Activated T-cell treated with anti-CD3 and anti-CD28 coated beads, Interleukin-2, amount 50 U/mL, for 72 hours (primary cell): ENCODE measurements at places on chromosomes 7 and 10.

DNA sequence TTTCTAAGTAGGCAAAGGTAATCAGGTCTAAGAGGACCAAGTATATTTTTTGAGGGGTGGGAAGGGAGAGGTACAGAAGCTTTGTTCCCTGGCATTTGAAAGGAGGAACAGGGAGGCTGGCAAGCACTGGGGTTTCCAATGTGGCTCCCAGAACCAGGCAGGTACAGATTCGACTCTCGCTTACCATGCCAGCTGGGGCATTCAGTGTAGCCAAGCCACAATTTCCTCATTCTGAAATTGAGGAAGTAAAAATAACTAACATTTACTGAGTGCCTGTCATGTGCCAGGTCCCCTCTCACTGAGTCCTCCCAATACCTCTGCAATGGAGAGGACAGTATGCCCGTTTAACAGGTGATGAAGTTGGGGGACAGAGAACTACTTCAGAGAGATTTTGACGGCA is 45.9 kb upstream of the BET1 start:
- no peak for DNase-seq

GRCh38 chr7:120445276-120445675 is 172.3 kb downstream of the KCND2 start:
- DNase-seq: no peak

GRCh38 chr10:17758200-17758599 is 6.2 kb downstream of the TMEM236 start:
- no peak for DNase-seq

- DNase-seq: no peak
Observed at GRCh38 chr7:25954395-25954794, 197.6 kb upstream of the NFE2L3 start.

- DNase-seq: no peak
Observed at GRCh38 chr10:92125144-92125543, 165.7 kb downstream of the CPEB3 start.

- no peak for DNase-seq
Observed at GRCh38 chr10:97726636-97727178, 10.2 kb upstream of the ZFYVE27 start.

DNA sequence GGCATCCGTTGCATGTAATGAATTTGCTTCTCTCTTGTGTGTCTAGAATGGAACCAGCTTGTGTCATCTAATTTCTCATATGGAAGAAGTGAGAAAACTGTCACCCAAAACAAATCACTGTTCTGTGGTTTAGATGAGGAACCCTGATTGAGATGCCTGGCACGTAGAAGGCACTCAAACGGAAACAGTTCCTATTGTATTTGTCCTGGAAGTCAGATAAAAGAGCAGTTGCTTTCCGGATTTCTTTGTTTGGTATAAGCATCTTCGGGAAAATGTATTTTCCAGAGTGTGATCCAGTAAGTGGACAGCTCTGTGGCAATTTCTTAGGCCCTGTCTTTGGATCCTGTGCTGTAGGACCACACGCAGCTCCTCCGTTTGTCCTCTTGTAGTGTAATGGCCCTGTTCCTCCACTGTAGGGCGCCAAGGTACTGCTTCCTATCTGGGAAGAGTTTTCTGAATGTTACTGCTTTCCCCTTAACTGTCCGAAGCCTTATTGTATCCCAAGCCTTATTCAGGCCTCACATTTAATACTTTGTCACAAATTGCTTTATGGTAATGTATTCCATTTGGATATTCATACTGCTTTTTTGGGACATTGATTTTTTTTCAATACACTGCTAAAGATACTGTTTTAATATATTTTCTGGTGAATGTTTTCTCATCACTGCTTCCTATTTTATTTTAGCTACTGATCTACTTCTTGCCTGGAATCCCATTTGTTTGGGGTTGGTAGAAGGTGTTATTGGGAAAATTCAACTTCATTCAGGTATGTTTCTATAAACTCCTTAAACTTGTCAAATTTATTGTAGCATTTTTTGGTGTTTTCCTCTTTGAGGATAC is 24.8 kb downstream of the INPP5F start:
- DNase-seq: peak; percentile 59

DNA sequence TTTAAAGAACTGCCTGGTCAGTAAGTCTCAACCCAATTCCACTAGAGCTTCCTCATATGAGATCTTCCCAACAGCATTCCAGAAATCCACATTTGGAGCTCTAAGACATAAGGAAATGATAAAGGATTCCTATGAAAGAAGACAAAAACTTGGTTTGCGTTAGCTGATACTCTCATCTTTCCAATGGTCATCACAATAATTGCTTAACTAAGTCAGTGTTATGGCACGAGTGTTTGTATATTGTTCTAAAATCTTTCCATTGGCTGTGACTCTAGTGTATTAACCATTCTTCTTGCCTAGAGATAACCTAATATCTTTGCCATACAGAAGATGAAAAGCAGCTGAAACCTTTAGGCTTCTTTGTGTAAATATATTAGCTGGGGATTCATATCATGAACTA is 289.0 kb downstream of the SNX13 start:
- DNase-seq: no peak

DNA sequence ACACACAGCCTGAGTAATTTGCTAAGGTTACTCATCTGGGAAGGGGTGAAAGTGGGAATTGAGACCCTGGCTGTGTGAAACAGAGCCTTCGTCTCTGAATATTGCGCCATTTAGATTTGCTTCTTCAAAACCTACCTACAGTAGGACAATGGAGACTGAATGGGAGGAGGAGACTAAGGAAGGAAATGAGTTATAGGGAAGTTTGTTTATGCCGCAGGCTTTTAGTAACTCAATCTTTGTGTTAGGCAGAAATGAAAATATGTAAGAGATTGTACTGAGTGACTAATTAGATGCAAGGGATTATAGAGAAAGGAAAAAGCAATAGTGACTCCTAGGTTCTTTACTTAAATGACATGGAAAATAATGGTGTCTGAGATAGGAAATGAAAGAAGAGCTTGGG is 80.2 kb downstream of the KCND2 start:
- no peak for DNase-seq

GRCh38 chr7:43880596-43880995 is 11.3 kb upstream of the MRPS24 start:
- DNase-seq: no peak

- DNase-seq: no peak
Observed at GRCh38 chr7:20647908-20648776, 32.7 kb downstream of the ABCB5 start.

DNA sequence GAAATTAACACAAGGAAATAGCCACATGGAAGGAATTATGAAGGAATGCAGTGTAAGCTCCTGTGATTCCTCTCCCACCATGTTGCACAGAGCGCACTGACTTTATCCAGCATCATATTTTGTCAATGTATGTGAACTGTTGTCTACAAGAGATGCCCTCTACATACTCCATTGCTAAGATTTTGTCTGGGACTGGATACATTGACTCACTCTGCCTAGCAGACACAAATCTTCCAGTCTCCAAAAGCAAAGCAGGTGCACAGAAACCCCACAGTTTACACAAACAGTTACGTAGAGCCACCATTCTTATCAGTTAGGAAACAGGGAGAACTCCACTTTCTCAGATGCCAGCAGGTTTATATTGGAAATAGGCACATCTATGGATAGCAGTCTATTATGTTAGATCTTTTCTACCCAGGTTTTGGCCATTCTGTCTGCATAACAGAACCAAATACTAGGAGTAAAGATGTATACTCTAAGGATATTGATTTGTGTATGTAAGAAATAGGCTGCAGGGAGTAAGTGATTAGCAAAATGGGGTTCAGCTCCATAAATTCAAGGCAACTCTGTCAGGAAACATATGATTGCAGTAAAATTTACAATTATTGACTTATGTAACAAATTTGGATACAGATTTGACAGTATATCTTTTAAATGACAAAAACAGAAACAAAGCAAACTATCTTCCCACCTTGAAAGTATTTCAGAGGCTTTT is 1.5 kb downstream of the AKR1C2 start:
- no peak for DNase-seq

GRCh38 chr7:149171892-149172533 is 23.3 kb upstream of the ZNF282 start:
- DNase-seq: no peak

DNA sequence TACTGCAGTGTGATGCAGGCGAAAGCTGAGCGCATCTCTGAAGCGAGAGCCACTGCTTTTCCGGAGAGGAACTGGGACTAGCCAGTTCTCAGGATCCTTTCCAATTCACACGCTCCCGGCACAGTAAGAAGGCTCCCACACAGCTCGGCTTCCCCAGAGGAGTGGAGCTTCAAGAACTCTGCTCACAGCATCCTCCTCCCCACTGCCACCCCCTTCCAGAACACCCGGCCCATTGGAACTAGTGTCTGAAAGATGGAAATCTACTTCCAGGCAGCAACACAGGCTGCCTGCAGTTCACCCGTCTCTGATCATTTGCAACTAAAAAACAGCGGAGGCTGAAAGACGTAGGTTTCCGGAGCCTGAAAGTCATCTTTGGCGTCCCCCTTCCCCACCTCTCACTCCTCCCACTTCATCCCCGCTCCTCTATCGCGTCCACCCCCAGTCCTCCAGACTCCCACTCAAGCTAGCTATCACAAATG is at the start of gene DGKB:
TSS of gene DGKB (minus strand) at position 163 of the 479 bp plus-strand sequence.
- DNase-seq: no peak

DNA sequence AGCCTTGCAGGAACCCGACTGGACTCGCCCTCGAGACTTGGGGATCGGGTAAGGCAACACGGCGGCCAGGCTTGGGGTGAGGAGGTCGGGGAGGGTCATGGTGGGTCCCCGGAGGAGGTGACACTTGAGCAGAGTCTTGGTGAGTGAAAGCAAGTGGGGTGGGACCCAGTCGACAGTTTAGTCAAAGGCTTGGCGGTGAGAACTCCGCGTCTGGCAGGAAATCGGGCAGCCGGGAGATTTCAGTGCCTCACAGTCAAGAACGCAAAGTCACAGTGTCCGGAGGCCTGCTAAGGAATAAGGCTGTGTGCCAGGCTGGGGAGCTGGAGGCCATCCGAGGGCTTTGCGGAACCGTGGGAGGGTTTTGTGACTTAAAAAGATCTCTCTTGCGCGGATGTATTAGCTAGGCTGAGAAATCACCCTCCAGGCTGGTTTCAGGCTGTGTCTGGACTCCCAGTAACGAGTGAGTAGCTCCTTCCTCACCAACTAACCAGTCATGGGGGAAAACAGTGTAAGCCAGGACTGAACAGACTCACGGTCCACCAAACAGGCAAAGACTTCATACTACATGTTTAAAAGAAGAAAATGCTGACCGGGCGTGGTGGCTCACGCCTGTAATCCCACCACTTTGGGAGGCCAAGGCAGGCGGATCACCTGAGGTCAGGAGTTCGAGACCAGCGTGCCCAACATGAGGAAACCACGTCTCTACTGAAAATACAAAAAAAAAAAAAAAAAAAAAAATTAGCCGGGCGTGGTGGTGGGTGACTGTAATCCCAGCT is 613 bp downstream of the AP5Z1 start:
- DNase-seq: peak; percentile 51

GRCh38 chr10:124939290-124939689 is 2.6 kb upstream of the ZRANB1 start:
- no peak for DNase-seq

GRCh38 chr10:28545967-28546644 is 13.2 kb downstream of the WAC start:
- no peak for DNase-seq

DNA sequence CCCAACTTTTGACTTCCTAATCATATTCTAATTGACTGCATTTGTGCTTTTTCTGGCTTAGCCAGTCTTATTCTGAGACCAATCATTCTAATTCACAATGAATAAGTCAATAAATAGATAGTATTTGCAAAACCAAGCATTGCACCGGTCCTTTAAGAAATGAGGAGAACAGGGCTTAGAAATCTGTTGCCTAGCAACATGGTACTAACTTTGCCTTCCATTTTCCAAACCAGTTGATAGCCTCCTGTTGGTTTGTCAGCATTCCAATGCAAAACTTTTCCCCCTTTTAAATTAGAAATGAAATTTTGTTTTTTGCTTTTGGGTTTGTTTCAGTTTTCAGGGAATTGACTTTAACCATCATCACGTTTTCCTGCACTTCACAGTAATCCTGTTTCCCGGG is 603.5 kb upstream of the NRP1 start:
- no peak for DNase-seq

DNA sequence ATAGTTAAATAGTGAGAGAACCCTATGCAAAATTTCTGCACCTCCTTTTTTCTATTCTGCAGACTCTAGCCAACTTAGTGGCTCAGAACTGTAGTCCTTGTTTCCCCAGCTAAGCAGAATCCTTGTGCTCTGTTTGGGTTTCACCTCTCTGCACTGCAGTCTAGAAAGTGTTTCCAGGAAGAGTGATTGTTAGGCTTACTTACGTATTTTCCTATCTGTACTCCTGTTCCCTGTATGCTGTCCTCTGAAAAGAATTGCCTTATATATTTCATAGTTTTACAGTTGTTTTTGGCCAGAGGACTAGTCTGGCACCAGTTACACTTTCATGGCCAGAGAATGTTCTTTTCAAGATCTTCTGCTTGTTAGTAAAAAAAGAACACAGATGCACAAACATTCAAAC is 154.6 kb upstream of the POT1 start:
- no peak for DNase-seq

DNA sequence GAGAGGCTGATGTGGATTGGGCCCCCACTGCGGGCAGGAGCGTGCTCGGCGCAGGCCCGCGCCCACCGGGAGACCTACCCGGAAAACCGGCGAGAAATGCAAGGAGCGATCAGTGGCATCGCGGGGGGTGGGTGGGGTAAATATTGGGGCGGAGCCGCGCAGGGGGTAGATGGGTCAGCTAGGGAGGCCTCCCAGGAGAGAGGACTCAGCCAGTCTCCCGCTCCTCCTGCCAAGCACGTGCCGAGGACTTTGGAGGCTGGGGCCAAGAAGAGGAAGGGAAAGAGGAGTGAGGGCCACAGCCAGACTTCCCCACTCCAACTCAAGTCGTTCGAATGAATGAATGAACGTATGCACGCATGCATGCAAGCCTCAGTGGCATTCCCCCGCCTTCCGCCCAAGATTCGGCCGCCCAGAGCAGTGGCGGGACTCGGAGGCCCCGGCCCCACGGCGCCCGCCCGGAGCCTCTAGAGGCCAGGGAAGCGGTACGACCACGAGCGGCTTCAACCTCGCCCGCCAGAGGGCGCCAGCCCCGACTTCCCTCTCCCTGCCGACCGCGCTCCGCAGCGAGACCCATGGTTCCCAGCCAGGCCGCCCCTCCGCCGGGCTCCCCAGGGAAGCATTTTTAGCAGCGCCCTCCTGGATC is 3.6 kb downstream of the NPM3 start:
- peak; percentile 90 for DNase-seq

GRCh38 chr7:77439572-77439971 is 23.4 kb upstream of the GSAP start:
- no peak for DNase-seq

- no peak for DNase-seq
Observed at GRCh38 chr10:30039988-30040387, 19.4 kb downstream of the JCAD start.

GRCh38 chr10:69479240-69480067 is 28.2 kb downstream of the TSPAN15 start:
- no peak for DNase-seq

GRCh38 chr7:25656581-25657026 is 428.3 kb upstream of the NPVF start:
- no peak for DNase-seq
